Cardiac muscle cell (in vitro differentiated cells and primary cell): ENCODE measurements at places on chromosomes 1 and 21. TPM values are rescaled to one million over a fixed set of nuclear protein-coding genes. Genes with fewer than 3 reads are reported as not detected.

DCDC2B gene
- total RNA-seq: not detected in 2 replicates

TBX15 gene
- not detected in 2 replicates for total RNA-seq

NECTIN4 gene
- not detected in 2 replicates for total RNA-seq

GRCh38 chr1:65812065-65812464 is 19.4 kb downstream of the PDE4B start:
- H3K4me3 ChIP-seq: no peak overlapping the region
- no peak overlapping the region for H3K27ac ChIP-seq
- H3K4me1 ChIP-seq: peaks cover 6% of the 10 kb centered on the region
- no peaks in the 10 kb centered on the region for H3K36me3 ChIP-seq
- DNase-seq: peak; percentile 85

GRCh38 chr1:15236321-15236721 is 10.7 kb upstream of the FHAD1 start:
- no peaks in the 10 kb centered on the region for H3K4me1 ChIP-seq
- H3K4me3 ChIP-seq: no peak overlapping the region
- no peaks in the 10 kb centered on the region for H3K27me3 ChIP-seq
- no peak overlapping the region for H3K27ac ChIP-seq
- no peaks in the 10 kb centered on the region for H3K36me3 ChIP-seq

DNA sequence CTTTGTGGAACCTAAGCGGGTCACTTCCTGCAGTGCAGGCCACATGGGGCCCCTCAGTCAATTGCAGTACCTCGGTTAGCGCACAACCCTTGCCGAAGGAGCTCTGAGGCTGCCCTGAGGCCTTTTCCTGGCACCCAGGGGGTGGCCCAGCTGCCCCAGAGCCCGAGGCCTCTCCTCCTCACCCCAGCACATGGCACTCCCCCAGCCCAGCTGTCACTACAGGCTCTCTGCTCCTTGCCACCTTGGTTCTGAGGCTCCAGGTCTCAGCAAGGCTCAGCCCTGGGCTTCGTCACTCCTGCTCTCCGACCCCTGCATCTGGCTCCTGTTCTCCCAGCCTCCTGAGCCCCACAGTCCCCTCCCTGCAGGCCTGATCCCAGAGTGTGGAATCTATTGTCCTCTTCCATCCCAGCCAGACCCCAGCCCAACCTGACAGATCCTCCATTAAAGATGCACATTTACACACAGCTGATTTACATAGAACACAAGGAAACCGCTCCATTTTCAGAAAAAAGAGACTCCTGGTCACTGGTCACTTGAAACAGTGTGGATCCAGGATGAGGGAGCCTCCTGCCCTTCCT is 192.8 kb upstream of the POU3F1 start:
- no peaks in the 10 kb centered on the region for H3K36me3 ChIP-seq
- no peak overlapping the region for H3K4me3 ChIP-seq
- H3K4me1 ChIP-seq: no peaks in the 10 kb centered on the region

- no peak overlapping the region for H3K4me3 ChIP-seq
- no peak overlapping the region for H3K27ac ChIP-seq
- no peaks in the 10 kb centered on the region for H3K36me3 ChIP-seq
- DNase-seq: no peak
- no peaks in the 10 kb centered on the region for H3K4me1 ChIP-seq
- peaks cover 10% of the 10 kb centered on the region for H3K27me3 ChIP-seq
Measured at GRCh38 chr1:39825432-39825941, 36.8 kb upstream of the BMP8B start.
